T1000 (cell line): ENCODE measurements at places on chromosomes 4 and X.
A peak's percentile ranks its signal among the peaks of the same experiment; 100 is the strongest.

DNA sequence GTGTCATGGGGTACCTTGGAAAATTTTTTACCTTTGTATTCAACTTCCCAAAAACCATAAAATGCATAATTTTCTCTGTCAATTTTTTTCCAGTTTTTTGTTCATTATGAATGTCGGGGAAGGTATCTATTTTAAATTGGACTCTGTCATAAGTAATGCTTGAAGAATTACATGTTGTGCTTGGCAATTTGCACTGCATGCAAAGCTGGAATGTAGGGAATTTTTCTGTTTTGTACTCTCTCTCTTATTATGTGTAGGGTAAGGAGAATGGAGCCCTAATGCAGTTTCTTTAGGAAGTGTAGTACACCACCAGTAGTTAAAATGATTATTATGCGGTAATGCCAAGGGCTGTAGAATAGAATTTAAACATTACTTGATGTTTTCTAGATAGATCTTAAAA is 137.7 kb upstream of the LIMCH1 start:
- no peak for DNase-seq

- no peak for DNase-seq
Observed at GRCh38 chr4:145732001-145732815, 52.3 kb downstream of the C4orf51 start.

DNA sequence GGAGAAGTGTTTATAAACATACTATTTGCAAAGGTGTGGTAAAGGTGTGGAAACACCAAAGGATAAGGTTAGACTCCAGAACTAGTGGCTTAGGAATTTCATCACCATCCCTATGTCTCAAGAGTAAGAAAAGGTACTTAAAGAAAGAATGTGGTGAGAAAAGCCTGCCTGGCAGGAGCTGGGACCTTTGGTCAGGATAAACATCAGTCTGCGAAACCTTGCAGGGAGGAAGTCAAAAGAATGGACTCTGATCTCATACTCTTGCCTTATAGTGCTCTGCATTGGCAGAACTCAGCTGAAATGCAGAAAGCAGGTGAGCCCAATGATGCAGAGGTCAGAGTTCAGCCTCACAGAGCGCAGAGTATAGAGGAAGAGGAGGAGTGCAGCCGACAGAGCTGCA is 97.2 kb upstream of the NR3C2 start:
- DNase-seq = no peak

- no peak for DNase-seq
Observed at GRCh38 chr4:105451346-105451745, 22.5 kb downstream of the PPA2 start.

GRCh38 chrX:13123247-13123856 is 78.9 kb upstream of the FAM9C start:
- DNase-seq = no peak

DNA sequence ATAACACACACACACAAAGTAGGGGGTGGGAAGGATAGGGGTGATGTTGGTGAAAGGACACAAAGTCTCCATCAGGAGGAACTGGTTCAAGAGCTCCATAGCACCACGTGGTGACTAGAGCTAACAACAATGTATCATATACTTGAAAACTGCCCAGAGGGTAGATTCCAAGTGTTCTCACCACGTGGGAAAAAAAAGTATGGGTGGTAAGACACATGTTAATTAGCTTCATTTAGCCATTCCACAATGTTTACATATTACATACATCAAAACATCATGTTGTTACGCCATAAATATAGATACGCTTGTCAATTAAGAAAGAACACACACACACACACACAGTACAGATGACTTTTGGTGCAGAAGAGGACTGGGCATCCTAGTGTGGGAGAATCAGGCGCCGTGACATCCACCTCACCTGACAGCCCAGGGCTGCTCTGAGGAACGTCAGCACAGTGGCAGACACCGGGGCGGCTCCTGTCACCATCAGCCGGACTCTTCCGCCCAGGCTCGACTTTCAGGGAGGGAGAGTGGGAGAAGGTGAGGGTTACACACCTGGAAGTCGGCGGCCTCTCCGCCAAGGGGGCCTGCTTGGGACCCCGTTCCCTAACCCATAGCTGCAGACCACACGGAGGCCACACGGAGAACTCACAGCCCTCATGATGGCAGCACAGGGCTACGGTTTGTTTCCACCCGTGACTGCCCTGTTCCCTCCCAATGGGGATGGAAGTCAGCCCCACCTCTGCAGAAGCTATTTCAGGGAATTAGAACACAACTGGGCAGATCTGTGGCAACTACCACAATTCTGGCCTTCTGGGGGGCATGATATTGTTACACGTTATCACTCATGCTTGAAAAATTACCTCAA is 31.8 kb upstream of the CENPU start:
- DNase-seq = no peak

- no peak for DNase-seq
Observed at GRCh38 chrX:116281106-116281505, 110.6 kb downstream of the AGTR2 start.

DNA sequence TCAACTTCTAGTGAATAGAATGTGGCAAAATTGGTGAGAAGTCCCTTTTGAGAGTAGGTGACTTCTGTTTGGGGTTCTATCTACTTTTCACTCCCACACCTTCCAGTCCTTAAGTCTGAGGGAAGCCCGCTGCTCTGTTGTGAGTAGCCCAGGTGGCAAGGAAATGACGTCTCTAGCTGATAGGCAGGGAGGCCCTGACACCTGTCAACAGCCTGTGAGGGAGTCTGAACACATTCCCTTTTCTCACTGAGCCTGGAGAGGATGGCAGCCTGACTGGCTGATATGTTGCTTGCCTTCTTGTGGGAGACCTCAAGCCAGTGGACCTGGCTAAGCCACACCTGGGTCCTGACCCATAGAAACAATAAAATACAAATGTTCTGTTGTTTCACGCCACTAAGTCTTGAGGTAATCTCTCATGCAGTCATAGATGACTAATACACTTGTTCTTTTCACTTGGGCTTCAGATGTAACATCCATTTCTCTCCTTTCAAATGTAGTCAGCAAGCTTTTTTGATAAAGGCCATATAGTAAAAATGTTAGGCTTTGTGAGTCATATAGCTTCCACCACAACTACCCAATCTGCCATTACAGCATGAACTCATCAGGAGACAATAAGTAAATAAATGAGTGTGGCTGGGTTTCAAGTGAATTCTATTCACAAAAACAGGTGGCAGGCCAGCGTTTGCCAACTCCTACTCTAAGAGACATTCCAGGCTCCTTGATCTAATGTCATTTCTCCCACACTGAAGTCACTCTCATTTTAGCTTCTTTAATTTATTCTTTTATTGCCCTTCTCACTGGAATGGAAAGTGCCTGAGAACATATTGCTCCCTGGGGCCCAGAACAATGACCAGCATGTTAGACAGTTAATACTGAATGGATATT is 265.1 kb upstream of the MAD2L1 start:
- no peak for DNase-seq

- no peak for DNase-seq
Observed at GRCh38 chr4:101291198-101291597, 56.1 kb downstream of the PPP3CA start.

DNA sequence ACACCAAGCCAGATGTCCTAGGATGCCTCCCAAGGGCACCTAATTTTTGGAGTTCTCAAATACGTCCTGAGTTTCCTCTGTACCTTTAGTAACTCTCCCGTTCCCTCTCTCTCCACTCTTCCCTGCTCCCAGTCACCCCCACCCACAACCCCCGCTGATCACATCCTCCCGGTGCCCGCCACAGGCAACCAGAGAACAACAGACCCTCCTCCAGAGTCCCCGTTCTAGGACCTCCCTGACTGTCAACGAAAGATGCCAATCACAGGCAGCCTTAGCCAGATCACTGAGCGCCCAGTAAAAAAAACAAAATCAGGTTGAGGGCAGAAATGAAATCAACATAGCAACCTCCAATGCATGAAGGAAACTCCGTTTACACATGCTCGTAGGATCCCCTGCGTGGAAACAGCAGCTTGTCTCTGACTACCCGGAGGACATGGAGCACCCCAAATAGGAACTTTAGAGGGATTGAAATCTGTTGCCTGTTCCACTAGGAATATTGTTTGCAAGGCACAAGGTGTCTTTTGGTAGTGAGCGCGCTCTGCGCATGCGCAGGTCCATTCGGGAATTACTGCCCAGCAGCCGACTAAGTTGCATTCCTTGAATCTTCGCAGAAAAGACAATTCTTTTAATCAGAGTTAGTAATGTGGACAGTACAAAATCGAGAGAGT is at the start of gene GABRB1:
Gene GABRB1, plus strand, starts transcription at position 557 of the 668 bp plus-strand sequence.
- no peak for DNase-seq

GRCh38 chrX:20218836-20219505 is 47.7 kb downstream of the RPS6KA3 start:
- DNase-seq = no peak

DNA sequence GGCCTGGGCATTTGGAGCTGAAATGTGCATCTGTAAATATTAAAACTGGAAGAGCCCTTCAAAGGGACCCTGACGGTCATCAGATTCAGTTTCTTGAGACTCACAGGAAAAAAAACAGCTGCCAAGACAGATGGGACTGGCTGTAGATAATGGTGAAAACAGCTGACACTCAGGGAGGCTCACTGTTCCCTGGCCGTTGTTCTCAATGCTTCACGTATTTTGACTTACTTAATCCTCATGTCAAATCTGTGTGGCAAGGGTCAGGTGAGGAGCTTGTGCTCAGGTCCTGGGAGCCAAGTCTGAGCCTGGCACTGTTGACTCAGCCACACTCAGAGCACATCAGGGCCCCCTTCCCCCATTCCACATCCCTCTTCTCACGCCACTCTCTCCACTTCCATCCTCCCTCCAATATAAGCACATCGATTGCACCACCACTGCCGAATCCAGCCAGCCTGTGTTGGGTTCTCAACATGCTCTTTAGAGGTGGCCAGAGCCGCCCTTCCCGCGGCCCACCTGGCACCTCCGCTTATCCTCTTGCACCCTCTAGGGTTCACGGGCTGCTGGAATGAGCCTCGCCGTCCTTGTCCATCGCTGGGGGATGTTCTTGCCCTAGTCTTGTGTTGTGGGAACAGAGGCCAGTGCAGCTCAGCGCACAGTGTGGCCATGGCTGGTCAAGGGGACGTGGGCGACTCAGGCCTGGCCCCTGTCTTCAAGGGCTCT is 40.1 kb downstream of the EVC start:
- DNase-seq = peak; percentile 10

DNA sequence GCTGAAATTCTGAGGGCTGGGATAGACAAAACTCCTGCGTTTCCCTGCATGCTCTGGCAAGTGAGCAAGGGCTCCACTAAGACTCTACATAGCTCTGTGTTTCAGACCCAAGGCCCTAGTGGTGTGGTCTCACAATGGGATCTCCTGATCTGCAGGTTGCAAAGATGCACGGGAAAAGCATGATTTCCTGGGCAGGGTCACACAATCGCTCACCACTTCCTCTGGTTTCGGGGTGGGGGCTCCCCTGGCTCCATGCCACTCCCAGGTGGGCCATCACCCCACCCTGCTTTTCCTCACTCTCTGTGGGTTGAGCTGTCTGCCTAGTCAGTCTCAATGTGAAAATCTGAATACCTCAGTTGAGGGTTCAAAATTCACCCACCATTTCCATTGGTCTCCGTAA is 111.5 kb downstream of the KLF8 start:
- no peak for DNase-seq

DNA sequence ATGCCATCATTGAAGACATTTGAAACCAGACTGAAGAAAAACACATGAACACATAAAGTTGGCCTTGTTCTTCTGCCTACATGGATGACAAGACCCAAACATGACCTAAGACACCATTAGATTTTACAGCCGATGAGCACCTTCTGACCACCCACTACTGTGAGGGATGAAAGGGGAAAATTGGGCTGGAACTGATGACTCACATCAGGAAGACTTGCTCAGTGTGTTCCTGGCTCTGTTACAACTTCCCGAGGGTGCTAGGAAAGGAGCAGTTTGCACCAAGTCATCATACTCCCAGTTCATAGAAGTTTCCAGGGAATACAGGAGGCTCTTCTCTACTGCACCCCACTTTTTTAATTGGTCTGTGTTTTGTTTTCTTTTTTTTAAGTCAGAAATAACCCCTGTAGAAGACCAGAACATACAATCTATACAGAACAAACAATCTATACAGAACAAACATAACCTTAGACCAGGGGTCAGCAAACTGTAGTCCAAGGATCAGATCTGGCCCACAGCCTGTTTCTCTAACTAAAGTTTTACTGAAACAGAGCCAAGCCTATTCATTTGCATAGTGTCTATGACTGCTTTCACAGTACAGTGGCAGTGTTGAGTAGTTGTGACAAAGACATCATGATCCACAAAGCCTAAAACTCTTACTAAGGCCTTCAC is 25.3 kb downstream of the BTC start:
- DNase-seq = peak; percentile 48

- DNase-seq = peak; percentile 14
Observed at GRCh38 chr4:38013461-38014366, 53.5 kb downstream of the PTTG2 start.

DNA sequence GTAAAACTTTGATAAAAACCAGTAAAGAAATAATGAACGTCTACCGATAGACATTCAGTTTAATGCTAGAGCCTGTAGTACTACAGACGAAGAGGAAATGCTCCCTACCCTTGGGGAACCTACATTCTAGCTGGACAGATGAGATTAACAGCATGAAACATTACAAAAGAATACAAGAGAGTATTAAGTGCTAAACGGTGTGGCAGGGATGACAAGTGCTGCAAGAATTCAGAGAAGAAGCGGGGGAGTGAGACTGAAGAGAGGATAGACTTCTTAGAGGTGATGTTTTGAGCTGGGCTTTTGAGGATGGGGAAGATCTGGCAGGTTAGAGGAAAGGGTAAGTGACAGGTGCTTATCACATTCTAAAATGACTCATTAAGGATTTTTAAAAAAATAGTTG is 52.6 kb upstream of the ESX1 start:
- DNase-seq = no peak

DNA sequence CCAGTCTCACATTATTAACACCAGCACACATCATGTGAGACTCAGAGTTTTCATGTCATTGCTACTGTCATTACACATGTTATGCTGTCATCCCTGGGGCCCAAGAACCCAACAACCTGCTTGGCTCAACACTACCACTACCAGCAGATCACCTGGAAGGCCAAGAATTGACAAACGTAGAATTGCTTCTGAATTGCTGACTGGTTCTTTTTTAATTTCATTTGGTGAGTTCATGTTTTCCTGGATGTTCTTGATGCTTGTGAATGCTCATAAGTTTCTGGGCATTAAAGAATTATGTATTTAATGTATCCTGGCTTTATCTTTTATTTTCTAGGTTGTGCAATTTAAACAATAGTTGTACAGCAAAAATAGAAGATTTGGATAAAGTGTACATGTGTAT is 40.2 kb downstream of the ACTRT1 start:
- no peak for DNase-seq

- DNase-seq = no peak
Observed at GRCh38 chr4:1772853-1773538, 20.1 kb upstream of the FGFR3 start.

- peak; percentile 37 for DNase-seq
Observed at GRCh38 chr4:67922697-67923096, 38.9 kb upstream of the TMPRSS11D start.

DNA sequence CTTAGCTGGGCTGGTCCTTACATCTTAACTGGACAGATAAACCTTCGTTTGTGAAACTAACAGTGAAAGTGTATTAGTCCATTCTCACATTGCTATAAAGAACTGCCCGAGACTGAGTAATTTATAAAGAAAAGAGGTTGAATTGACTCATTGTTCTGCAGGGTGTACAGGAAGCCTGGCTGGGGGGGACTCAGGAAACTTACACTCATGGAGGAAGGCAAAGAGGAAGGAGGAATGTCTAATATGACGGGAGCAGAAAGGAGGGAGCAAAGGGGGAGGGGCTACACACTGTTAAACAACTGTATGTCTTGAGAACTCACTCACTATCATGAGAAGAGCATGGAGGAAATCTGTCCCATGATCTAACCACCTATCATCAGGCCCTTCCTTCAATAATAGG is 1566.5 kb upstream of the PCDH7 start:
- no peak for DNase-seq
